ENCODE measurements at places on chromosomes 13 and 19.

DNA sequence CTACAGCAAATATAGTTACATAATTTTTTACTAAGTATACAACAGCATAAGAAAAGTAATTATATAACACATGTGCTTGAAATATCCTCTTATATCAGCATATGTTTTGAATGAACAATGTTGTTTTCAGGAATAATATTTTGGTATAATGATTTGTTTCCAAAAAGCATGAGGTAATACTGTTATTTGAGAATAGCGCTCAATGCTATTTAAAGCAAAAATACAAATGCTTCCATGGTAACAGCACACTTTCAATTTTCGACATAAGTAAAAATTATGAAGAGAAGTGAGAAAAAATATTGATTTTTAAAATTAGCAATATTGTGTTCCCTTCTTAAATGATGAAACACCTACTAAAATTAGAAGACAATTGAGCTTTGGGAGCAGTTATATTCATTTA is 715.9 kb upstream of the ATXN8OS start:
- DNase-seq = no peak

DNA sequence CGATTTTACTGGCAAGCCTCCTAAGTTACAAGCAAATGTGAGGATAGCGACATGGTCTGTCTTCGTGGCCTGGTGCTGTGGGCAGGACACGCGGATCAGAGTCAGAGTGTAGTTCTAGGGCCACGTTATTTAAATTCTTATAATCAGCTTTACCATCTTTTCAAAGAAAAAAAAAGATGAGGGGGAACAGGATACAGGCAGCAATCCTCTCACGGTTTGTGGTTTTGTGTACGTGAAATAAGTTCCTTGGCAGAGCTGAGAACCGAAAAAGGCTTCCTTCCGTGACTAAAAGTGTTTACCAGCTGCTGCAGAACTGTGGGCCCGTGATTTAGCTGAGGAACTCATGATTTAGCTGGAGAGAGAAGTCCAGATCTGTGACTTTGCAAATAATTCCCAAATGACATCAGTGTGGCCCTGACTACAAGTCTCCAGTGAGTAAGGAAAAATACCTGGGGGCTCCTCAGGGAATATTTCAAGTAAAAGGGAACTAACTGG is 27.2 kb downstream of the RCBTB2 start:
- DNase-seq = no peak

DNA sequence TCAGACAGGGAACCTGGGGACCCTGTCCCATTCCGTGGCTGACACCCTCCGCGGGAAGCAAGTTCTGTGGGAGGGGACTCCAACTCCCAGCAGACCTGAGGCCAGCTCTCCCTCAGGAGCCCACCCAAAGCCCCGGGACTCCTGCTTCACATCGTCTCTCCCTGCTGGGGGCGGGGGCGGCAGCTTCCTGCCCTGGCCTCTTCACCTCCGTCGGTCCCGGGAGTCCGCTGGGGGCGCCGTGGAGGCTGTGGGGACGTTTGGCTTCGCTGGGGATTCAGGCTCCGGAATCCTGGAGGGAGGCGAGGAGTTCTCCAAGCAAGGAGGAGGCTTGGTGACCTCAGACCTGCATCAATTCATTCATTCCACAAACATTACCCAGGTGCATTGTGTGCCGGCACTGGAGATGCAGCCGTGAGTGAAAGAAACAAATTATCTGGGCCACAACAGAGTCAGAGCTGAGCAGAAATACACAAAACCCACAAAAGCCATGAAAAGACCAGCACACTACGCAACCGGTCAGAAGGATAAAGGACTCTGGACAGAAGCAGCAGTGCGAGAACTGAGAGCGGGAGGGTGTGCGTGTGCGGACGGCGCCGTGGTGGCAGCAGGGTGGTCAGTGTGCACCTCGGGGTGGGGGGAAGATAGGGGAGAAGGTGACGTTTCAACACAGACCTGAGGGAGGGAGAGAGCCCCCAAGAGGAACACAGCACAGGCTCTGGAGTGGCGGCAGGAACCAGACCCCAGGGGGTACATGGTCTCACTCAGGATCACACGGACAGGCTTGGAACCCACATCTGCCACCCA is 19.0 kb downstream of the EPS8L1 start:
- DNase-seq = no peak

GRCh38 chr13:87234981-87235380 is 436.2 kb upstream of the SLITRK5 start:
- DNase-seq = no peak

- DNase-seq = no peak
These were observed 122.9 kb downstream of the MIPEP start for GRCh38 chr13:23766283-23766682.

- DNase-seq = no peak
These were observed 1468.6 kb upstream of the MIR17HG start for GRCh38 chr13:89878904-89879303.

GRCh38 chr13:21889651-21890050 is 218.8 kb downstream of the FGF9 start:
- no peak for DNase-seq

DNA sequence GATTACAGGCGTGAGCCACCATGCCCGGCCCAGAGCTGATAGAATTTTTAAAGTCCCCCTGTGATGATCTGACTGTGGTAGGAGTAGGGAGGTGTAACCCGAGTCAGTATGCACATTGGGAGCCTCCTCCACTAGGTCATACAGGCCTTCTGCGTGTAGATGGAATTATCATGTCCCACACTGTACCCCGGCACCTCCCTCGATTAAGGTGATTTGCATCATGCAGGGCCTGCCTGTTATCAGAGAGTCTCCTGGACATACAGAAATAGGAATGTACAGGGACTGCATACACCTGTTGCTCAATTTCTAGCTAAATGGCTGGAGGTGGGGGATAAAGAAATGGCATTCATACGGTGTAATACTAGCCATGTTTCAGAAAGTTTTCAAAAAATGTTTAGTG is 922 bp upstream of the ERVK3-1 start:
- DNase-seq = no peak

GRCh38 chr13:25249001-25249543 is 38.2 kb downstream of the MTMR6 start:
- peak; percentile 62 for DNase-seq

DNA sequence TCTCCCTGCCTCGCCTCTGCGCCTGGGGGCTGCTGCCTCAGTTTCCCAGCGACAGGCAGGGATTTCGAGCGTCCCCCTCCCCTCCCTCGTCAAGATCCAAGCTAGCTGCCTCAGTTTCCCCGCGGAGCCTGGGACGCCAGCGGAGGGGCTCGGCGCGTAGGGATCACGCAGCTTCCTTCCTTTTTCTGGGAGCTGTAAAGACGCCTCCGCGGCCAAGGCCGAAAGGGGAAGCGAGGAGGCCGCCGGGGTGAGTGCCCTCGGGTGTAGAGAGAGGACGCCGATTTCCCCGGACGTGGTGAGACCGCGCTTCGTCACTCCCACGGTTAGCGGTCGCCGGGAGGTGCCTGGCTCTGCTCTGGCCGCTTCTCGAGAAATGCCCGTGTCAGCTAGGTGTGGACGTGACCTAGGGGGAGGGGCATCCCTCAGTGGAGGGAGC is 722 bp upstream of the ICAM1 start:
- no peak for DNase-seq

- no peak for DNase-seq
These were observed 9.3 kb downstream of the PLEKHA4 start for GRCh38 chr19:48858984-48859710.

DNA sequence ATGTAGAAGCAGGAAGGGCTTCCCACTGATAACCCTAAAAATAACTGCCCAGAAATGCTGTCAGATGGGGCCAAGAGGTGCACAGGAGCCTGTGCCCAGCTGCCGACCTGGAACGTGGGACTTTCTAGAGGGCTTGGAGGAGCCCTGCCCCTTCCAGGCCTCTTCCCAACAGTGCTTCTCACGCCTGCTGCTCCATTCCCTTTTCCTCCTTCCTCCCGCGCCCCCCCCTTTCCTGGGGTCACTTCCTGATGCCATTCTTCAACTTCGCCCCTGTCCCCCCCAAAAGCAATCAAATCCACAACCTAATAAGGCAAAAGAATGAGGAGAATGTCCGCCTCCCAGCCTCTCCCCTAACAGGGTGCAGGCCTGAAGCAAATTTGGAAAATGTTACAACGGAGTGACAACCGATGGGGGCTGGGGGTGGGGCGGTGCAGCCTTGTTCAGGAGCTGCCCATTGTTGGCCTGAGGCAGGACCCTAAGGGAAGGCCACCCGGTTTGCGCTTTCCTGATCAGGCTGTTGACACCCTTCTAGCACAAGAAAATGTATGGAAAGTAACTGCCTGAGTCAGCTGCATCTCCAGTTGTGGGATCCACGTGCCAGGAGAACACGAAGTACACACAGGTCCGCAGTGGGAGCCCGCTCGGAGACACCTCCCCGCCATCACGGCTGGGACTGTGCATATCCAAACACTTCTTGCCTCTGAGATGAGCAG is 18.7 kb downstream of the ACTN4 start:
- no peak for DNase-seq

DNA sequence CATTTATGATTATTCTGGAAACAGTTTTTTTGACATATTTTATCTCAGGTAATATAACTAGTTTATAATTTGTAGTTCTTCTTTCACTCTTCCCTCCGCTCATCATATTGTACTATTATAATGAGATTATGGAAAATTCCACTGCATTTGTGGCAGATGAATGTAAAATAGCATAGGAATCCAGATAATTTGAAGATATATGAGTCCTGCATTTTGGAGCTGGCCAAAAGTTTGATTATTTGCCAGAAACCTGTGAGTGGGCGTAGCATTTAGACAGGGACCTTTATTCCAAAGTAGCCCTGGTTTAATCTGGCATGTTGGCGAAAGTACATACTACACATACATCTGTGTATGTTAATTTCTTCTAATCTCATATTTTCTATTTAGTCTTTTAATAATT is 65.2 kb downstream of the FNDC3A start:
- no peak for DNase-seq

GRCh38 chr13:63190219-63190618 is 1774.6 kb upstream of the PCDH20 start:
- DNase-seq = no peak

DNA sequence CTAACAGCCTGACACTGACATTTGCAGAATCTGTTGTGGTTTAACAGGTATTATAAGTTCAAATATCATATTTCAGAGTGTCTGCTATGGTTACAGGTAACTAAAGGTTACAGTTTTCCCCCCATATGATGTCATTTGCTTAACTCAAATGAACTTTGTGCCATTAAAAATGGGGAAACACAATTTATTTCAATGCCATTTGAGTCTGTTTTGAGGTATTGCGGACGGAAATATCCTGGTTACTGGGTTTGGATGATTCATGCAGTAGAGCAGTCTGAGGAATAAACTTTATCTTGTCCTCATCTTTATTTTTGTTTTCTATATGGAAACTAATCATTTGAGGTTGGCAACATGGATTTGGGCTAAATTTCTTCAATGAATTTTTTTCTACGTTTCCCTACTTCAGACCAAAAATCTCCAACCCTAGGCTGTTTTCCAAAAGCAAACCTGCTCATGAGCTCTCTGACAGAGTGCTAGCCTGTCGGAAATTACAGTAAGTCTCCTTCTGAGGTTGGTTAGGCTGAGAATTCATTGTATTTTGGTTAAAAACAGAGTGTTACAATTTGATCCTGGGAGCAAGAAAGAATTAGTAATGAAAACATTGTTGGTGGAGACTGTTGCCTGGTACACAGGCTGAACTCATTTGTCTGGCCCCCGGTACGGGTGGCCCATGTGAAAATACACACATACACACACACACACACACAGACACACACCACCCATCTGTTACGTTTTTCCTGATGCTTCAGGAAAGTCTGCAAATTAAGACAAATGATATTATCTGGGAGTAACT is 66.1 kb downstream of the AKAP11 start:
- DNase-seq = no peak

DNA sequence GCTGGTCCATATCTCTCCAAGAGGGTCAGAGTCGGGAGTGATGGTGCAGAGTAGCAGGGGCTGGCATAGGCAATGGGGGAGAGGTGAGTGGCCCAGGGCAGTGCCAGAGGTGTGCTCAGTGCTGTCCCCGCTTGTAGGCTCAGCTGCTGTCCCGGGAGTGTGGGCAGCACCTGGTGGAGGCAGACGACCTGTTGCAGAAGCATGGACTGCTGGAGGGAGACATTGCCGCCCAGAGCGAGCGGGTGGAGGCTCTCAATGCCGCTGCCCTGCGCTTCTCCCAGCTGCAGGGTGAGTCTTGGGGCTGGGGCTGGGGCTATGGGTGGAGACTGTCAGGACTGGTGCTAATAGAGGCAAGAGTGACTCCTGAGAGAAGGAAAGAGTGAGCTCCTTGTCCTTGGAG is 39.3 kb downstream of the SPTBN4 start:
- DNase-seq = no peak

- DNase-seq = no peak
These were observed 1289.1 kb downstream of the OLFM4 start for GRCh38 chr13:54317722-54318121.

- DNase-seq = no peak
These were observed 24.0 kb downstream of the ZNF850 start for GRCh38 chr19:36748431-36749275.

DNA sequence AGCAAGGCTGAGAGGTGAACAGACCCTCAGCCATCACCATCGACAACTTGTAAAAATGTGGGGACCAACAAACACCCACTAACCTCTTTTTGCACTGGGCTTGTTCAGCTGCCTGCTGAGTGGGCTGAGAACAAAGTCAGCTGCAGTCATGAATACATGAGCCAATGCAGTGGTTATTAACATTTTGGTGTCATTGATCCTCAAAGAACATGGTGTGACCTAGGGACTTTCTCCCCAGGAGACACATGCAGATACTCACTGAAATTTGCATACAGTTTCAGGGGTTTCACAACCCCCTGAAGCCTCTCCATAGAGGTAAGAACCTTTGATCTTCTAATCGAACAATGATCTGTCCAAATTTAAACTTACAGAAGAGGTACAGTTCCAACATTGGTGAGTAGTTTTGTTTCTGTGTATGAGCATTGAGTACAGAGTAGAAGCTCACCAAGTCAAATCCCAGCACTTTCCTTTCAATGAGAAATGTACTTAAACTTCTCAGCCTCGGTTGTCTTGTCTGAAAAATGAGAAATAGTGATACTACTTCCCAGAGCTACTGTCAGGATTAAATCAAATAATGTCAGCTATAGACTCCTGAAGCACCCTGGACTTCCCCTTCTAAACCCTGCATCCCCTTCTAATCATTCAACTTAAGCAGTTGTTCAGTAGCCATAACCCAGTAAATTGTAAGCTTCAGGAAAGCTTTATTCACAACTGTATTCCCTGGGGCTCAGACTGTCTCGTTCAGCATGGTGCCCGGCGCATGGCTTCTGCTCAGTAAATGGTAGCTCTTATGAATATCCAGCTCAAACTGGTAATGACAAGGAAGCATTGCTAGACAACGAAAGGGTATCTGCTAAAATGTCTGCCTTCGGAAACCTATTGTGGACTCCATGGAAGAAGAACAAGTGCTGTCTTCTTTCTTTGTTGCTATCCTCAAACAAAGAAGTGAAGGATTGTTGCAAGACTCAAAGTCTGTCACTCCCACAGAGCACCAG is 148.7 kb downstream of the FOXO1 start:
- DNase-seq = no peak
